ENCODE measurements at places on chromosomes 3 and 15.

GRCh38 chr3:126927846-126928245 is 55.1 kb upstream of the PLXNA1 start:
- H3K27ac ChIP-seq = no peak overlapping the region
- no peak overlapping the region for H3K4me3 ChIP-seq
- no peak for DNase-seq
- no peaks in the 10 kb centered on the region for H3K27me3 ChIP-seq
- no peaks in the 10 kb centered on the region for H3K36me3 ChIP-seq

GRCh38 chr3:134699141-134699711 is 48.4 kb upstream of the KY start:
- H3K4me1 ChIP-seq = peaks cover 3% of the 10 kb centered on the region
- no peaks in the 10 kb centered on the region for H3K27me3 ChIP-seq
- no peak for DNase-seq
- no peak overlapping the region for H3K27ac ChIP-seq
- H3K4me3 ChIP-seq = no peak overlapping the region

GRCh38 chr3:9125278-9125951 is 124.0 kb downstream of the SRGAP3 start:
- no peaks in the 10 kb centered on the region for H3K36me3 ChIP-seq
- H3K4me1 ChIP-seq = no peaks in the 10 kb centered on the region
- DNase-seq = no peak

DNA sequence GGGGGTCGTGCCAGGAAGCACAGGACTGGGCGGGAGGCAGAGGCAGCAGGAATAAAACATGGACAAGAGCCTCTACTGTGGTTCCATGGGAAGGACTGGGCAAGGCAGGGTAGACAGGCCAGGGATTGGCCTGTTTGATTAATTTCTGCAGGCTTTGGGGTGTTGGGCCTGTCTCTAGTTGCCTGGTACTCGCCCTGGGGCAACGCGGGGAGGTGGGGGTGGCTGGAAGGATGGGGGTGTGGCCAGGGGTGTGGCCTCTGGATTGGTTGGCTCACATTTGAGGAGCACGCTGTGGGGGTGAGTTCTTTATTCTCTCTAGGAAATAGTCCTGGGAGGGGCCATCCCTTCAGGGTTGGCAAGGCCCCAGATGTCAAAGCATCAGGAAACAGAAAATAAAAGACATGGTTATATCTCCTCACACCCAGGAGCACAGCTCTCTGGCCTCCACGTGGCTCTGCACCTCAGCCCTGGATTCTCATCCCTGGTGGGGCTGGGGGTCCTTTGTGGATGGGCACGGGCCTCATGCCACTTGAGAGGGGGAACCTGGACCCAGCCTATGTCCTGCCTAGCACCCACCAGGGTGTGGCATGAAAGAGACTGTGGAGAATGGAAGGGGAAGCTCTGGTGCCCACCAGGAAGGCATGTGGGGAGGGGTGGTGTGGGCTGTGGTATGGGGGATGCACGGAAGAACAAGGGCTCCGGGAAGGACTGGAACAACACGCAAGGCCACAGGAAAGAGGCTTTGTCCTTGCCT is 223.0 kb upstream of the LYSMD4 start:
- no peaks in the 10 kb centered on the region for H3K27me3 ChIP-seq
- no peak for DNase-seq
- no peak overlapping the region for H3K4me3 ChIP-seq
- no peak overlapping the region for H3K27ac ChIP-seq
- no peaks in the 10 kb centered on the region for H3K4me1 ChIP-seq
- no peaks in the 10 kb centered on the region for H3K36me3 ChIP-seq

DNA sequence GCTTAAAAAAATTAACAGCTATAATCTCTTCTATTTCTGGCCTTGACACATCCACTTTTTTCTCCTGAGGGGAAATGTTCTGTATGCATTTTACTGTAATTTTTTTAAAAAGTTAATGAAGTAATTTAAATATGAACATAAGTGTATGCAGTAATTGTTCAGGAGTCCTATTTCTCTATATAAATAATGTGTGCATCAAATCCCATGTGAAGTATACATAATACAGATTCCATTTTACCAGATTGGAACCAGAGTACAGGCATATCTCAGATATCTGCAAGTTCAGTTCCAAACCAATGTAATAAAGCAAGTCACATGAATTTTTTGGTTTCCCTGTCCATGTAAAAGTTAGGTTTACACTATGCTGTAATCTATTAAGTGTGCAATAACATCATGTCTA is 26.6 kb downstream of the CCPG1 start:
- DNase-seq = no peak
- no peaks in the 10 kb centered on the region for H3K27me3 ChIP-seq
- H3K27ac ChIP-seq = no peak overlapping the region
- H3K4me1 ChIP-seq = no peaks in the 10 kb centered on the region
- H3K4me3 ChIP-seq = no peak overlapping the region
- H3K36me3 ChIP-seq = peaks cover 38% of the 10 kb centered on the region

DNA sequence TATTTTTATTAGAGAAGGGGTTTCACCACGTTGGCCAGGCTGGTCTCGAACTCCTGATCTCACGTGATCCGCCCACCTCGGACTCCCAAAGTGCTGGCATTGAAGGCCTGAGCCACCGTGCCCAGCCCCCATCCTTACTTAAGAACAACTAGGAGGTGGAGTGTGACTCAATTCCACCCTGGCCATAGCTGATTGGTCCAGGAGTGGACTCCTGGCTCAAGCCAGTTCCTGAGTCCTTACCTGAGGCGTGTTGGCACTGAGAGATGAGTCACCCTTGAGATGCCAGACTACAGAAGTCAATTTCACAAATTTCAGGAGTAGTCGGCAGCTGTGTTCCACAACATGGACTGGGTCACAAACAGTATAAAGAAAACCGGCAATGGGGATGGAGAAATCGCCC is 124.2 kb downstream of the SHQ1 start:
- no peak overlapping the region for H3K4me3 ChIP-seq
- no peak overlapping the region for H3K27ac ChIP-seq
- H3K27me3 ChIP-seq = no peaks in the 10 kb centered on the region
- no peak for DNase-seq
- H3K36me3 ChIP-seq = no peaks in the 10 kb centered on the region

GRCh38 chr3:129723558-129724324 is 117.3 kb upstream of the PLXND1 start:
- H3K4me3 ChIP-seq = peak overlapping the region; percentile 53
- H3K27ac ChIP-seq = peak overlapping the region; percentile 85

DNA sequence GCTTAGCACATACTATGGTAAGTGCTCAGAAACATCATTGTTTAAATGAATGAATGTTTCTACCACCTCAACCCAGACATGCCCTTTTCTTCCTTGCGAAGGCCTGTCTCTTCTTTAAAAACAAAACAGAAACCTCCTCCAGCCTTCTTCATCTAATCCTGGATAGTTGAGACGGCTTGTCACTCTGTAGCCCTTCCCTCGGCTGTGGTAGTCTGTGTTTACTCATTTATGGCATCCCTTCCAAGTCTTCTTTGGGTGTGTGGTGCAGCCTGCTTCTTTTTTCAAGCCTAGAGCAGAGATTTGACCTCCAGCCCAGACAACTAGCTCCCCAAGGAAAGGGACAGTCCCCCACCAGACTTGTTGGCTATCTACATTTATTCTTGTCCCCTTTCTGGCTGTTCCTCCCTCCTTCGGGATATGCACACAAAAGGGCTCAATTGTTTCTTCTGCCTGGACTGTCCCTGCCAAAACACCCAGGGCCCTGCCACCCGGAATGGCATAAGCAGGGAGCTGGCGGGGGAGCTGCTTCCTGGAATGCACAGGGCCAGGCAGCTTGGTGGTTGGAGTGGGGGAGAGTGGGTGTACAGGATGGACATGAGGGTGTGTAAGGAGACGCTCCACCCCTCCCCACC is 67.8 kb downstream of the ITGA11 start:
- 0 out of 2 replicates have a peak overlapping the region, but pooled peaks have one; percentile 0 for H3K27ac ChIP-seq
- H3K27me3 ChIP-seq = no peaks in the 10 kb centered on the region
- H3K36me3 ChIP-seq = peaks cover 64% of the 10 kb centered on the region
- H3K4me3 ChIP-seq = no peak overlapping the region

GRCh38 chr3:31086698-31087097 is 192.2 kb upstream of the GADL1 start:
- H3K27ac ChIP-seq = no peak overlapping the region
- H3K4me3 ChIP-seq = no peak overlapping the region
- no peaks in the 10 kb centered on the region for H3K27me3 ChIP-seq
- no peaks in the 10 kb centered on the region for H3K36me3 ChIP-seq

- no peak overlapping the region for H3K4me3 ChIP-seq
- H3K27me3 ChIP-seq = no peaks in the 10 kb centered on the region
- peaks cover 3% of the 10 kb centered on the region for H3K36me3 ChIP-seq
- DNase-seq = no peak
Measured at GRCh38 chr15:63340878-63341277, 40.8 kb downstream of the CA12 start.

DNA sequence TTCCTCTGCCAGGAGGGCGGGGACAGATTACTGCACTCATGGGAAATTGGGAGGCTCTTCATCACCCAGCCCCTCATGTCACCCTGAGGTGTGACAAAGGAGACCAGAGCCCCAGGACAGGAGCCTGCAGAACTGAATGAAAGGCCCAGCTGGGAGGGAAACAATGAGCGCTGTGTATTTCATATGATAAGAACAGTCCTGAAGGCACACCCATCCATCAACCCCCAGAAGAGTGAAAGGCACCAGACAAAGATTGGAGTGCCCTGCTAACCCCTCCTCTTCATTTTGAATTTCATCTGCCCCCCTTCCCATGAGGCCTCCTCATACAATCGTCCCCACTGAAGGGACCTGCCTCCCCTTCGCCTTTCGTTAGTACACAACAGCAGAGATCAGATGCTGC is 160.0 kb upstream of the PRICKLE2 start:
- H3K4me3 ChIP-seq = no peak overlapping the region
- no peak for DNase-seq
- H3K4me1 ChIP-seq = no peaks in the 10 kb centered on the region
- no peak overlapping the region for H3K27ac ChIP-seq

DNA sequence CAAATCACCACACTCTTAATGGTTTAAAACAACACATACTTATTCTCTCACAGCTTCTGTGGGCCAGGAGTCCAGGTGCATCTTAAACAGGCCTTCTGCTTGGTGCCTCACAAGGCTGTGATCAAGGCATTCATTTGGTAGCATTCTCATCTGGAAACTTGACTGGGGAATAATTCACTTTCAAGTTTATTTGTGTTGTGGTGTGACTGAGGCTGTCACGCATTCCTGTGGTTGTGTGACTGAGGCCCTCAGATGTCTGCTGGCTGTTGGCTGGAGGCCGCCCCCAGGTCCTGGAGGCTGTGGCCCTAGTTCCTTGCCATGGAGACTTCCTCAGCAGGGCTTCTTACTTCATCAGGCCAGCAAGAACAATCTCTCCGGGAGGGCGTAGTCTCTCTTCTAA is 16.9 kb upstream of the FAM3D start:
- H3K4me1 ChIP-seq = no peaks in the 10 kb centered on the region
- no peak overlapping the region for H3K27ac ChIP-seq
- DNase-seq = peak; percentile 44
- H3K27me3 ChIP-seq = peaks cover 12% of the 10 kb centered on the region

GRCh38 chr3:164550857-164551256 is 527.4 kb downstream of the SI start:
- no peaks in the 10 kb centered on the region for H3K36me3 ChIP-seq
- no peaks in the 10 kb centered on the region for H3K27me3 ChIP-seq
- no peak overlapping the region for H3K27ac ChIP-seq
- DNase-seq = no peak
- no peak overlapping the region for H3K4me3 ChIP-seq

- H3K27ac ChIP-seq = peak overlapping the region; percentile 16
- no peaks in the 10 kb centered on the region for H3K27me3 ChIP-seq
- no peaks in the 10 kb centered on the region for H3K36me3 ChIP-seq
- peaks cover 10% of the 10 kb centered on the region for H3K4me1 ChIP-seq
Measured at GRCh38 chr3:191290311-191291025, 38.7 kb upstream of the CCDC50 start.

DNA sequence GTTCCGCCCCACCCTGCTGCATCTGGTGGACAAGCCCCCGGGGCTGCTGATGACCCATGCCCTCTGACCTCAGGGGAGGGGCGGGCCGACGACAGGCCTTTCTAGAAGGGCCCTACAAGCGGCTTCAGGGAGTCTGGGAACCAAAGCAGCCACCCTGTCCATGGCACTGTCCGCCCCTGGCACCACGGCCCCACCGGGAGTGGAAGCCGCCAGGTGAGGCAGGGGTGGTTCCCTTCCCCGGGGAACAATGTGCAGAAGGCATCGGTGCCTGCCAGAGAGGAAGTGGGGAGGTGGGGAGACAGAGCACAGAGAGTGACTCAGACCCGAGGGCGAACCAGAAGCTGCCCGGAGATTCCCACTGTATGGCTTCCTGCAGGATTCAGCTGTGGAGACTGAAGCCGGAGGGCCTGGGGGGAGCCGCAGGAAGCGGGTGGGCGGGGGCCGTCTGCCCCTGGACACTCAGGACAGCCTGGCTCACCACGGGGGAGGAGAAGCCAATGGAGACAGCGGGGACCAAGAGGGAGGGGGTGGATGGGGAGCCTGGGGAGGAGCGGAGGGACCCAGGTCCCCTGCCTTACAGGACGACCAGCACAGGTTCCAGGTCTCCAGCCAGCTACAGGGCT is 134.0 kb downstream of the TPRA1 start:
- H3K4me1 ChIP-seq = peaks cover 13% of the 10 kb centered on the region
- no peaks in the 10 kb centered on the region for H3K36me3 ChIP-seq
- DNase-seq = peak; percentile 87
- H3K27ac ChIP-seq = peak overlapping the region; percentile 45

DNA sequence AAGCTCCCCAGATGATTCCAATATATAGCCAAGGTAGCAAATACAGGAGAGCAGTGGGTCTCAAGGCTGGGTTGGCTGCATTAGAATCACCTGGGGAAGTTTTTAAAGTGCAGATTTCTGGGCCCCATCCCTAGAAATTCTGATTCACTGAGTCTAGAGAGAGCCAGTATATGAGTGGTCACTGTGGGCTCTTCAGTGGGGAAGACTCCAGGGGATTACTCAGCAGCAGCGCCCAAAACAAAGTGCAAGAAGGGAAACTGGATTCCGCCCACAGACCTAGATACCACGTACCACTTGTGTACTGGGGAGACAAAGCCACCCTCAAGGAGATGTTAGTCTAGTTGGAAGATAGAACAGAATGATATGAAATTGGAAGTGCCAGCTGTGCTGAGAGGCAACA is 40.0 kb downstream of the NME9 start:
- H3K27me3 ChIP-seq = no peaks in the 10 kb centered on the region
- no peak for DNase-seq
- H3K27ac ChIP-seq = no peak overlapping the region
- no peaks in the 10 kb centered on the region for H3K4me1 ChIP-seq

- no peak for DNase-seq
- no peaks in the 10 kb centered on the region for H3K4me1 ChIP-seq
- no peak overlapping the region for H3K27ac ChIP-seq
- H3K36me3 ChIP-seq = no peaks in the 10 kb centered on the region
- no peaks in the 10 kb centered on the region for H3K27me3 ChIP-seq
- no peak overlapping the region for H3K4me3 ChIP-seq
Measured at GRCh38 chr3:172415323-172415722, 32.9 kb downstream of the GHSR start.

DNA sequence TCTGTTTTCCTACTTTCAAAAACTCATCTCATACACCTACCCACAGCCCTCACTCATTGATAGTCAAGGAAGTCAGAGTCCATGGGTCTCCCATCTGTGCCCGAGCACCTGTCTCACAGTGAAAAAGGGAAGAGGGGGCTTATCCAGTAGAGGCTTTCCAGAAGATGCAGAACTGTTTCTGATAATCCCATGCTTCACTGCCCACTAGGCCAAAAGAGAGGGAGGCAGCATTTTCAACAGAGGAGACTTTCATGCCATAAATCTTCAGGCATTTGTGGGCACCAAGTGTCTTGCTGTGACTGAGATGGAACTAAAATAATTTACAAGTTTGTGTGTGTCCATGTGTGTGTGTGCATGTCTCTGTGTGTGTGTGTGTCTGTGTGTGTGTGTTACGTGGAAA is 117.9 kb upstream of the PHLDB2 start:
- no peaks in the 10 kb centered on the region for H3K36me3 ChIP-seq
- H3K27me3 ChIP-seq = no peaks in the 10 kb centered on the region
- H3K27ac ChIP-seq = no peak overlapping the region
- H3K4me1 ChIP-seq = peaks cover 38% of the 10 kb centered on the region

GRCh38 chr3:148957586-148957985 is 33.8 kb upstream of the GYG1 start:
- H3K4me3 ChIP-seq = no peak overlapping the region
- H3K4me1 ChIP-seq = peaks cover 14% of the 10 kb centered on the region
- DNase-seq = peak; percentile 12

Measured in GM23248 (cell line).